ENCODE measurements at places on chromosomes 5 and 9. TPM values are rescaled to one million over a fixed set of nuclear protein-coding genes. Genes with fewer than 3 reads are reported as not detected.

DNA sequence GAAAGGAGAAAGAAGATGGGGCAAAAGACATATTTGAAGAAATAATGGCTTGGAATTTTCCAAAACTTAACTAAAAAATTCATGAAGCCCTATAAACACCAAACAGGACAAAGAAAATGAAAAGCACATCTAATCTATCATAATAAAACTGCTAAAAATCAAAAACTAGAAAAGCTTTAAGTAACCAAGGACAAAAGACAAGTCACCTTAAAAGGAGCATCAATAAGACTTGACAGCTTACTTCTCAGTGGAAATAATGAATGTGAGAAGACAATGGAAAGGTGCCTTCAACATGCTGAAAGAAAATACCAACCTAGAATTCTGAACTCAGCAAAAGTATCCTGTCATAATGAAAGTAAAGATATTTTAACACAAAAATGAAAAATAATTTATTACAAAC lies 27.0 kb downstream of the GTF3C4 start:
- H3K27me3 ChIP-seq = no peaks in the 10 kb centered on the region
- H3K4me1 ChIP-seq = no peaks in the 10 kb centered on the region
- peaks cover 6% of the 10 kb centered on the region for H3K36me3 ChIP-seq
- peak; percentile 13 for DNase-seq
- no peak overlapping the region for H3K27ac ChIP-seq

DNA sequence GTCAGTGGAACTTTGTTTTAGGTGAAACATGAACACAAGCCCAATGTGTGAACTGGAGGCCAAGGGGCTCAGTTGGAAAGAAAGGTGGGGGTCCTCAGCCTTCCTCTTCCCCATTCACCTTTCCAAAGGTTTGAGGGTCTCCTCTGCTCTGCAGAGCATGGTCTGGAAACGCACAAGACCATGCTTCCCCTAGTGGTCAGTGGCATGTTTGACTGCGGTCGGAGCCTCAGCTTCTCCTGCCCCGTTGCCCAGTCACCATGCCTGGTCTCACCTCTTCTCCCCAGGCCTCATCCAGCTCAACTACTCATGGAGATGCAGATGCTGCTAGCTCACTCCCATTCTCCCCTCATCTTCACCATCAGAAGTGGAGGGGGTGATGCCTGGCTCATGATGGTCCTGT lies 340.3 kb downstream of the GADD45G start:
- no peaks in the 10 kb centered on the region for H3K36me3 ChIP-seq
- no peak for DNase-seq
- H3K4me1 ChIP-seq = no peaks in the 10 kb centered on the region
- no peak overlapping the region for H3K4me3 ChIP-seq
- H3K27ac ChIP-seq = no peak overlapping the region

DNA sequence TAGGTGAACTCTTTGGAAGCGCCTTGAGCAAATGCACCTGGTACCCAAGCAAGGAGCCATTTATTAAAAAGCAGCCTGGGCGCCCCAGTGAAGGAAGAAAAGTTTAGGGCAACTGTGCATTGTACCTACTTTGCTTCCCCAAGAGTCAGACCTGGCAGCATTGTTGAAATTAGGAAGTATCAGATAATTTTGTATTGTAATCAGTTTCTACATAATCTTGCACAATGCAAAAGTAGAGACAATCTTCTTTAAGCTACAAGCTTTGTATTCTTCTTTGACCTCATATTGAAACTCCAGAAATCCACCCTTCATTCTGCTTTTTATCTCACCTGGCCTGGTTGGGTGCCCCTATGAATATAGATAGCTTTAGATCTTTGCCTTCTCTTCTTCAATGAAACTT lies 490.8 kb downstream of the RASEF start:
- no peaks in the 10 kb centered on the region for H3K4me1 ChIP-seq
- H3K27me3 ChIP-seq = no peaks in the 10 kb centered on the region
- no peak overlapping the region for H3K4me3 ChIP-seq

DNA sequence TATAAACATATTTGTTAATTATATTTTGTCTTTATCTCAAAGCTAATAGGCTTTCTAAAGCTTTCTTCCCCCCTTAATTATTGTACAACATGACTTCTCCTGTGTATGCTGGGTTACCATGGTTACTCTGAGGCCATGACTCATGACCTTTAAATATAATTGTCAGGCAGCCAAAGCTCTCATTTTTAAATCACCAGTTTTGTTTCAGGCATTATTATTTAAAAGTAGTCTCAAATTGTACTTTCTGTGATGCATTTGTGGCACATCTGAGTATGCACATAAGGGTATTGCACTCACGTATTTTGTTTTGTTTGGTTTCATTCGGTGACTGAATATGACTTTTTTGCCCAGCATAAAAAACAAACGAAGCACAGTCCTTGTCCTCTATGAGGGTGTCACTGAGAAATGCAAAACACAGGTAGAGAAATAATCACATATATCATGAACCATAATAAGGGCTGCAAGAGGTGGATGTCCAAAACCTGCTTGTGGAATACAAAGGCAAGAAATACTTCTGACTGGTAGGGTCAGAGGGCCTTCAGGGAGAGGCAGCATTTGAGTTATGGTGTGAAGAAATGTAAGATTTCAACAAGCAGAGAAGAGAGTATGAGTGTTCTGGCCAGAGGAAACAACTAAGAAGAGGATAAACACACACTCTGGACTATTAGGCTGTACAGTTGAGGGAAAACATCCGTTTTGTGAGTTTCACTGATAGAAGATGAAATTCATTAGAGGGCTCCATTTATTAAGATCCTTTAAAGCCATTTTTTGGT lies 2.1 kb downstream of the CCDC192 start:
- H3K4me1 ChIP-seq = peaks cover 8% of the 10 kb centered on the region
- DNase-seq = peak; percentile 10
- H3K36me3 ChIP-seq = no peaks in the 10 kb centered on the region
- no peaks in the 10 kb centered on the region for H3K27me3 ChIP-seq

DNA sequence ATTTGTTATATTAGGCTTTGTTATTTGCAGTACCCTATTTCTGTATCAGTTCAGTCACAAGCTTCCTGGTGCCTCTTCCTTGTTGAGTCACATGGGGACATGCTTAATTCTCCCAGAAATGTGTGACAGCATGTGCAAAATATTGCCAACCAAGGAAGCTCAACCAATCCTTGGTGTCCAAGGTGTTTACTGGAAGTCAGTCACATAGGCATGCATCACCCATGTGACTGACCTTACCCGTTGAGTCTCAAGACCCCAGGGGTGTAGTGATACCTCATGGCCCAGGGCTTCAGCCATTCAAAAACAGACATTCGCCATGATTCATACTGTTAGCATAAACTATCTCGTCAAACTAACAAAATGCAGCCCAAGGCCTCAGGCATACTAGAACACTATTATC lies 9.3 kb upstream of the ANKDD1B start:
- H3K4me1 ChIP-seq = no peaks in the 10 kb centered on the region
- H3K27ac ChIP-seq = no peak overlapping the region
- no peaks in the 10 kb centered on the region for H3K27me3 ChIP-seq
- no peak for DNase-seq
- no peaks in the 10 kb centered on the region for H3K36me3 ChIP-seq

GABRP gene
- not detected for total RNA-seq

SAXO1 gene
- total RNA-seq = not detected

GRCh38 chr5:36880761-36881160 lies 4.2 kb downstream of the NIPBL start:
- no peak overlapping the region for H3K4me3 ChIP-seq
- H3K27ac ChIP-seq = no peak overlapping the region
- no peaks in the 10 kb centered on the region for H3K36me3 ChIP-seq
- no peak for DNase-seq
- H3K4me1 ChIP-seq = peaks cover 11% of the 10 kb centered on the region
- H3K27me3 ChIP-seq = no peaks in the 10 kb centered on the region

- no peaks in the 10 kb centered on the region for H3K36me3 ChIP-seq
- DNase-seq = no peak
- H3K4me3 ChIP-seq = no peak overlapping the region
- no peaks in the 10 kb centered on the region for H3K4me1 ChIP-seq
Observed at GRCh38 chr5:81125959-81126358, 107.2 kb upstream of the CKMT2 start.

GRCh38 chr5:92998456-92998855 lies 582.6 kb downstream of the NR2F1-AS1 start:
- no peaks in the 10 kb centered on the region for H3K4me1 ChIP-seq
- no peak overlapping the region for H3K4me3 ChIP-seq
- H3K27me3 ChIP-seq = no peaks in the 10 kb centered on the region
- H3K27ac ChIP-seq = no peak overlapping the region
- DNase-seq = no peak
- no peaks in the 10 kb centered on the region for H3K36me3 ChIP-seq

DNA sequence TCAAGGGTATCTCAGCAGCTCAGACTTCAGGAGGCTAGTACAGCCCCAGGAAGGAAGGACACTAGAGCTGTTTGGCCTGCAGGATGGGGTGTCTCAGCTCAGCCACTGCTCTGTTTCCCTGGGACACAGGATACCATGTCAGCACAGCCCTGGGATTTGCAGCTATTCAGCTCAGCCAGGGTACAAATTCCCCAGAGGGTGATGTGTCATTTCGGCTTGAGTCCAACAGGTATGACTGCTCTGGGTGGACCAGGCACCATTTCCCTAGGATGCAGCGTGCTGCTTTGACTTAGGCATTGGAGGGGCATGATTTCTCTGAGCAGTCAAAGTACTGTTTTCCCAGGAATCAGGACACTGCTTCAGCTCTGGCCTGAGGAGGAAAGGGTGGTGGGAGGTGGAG lies 130.1 kb downstream of the ARSB start:
- H3K27me3 ChIP-seq = no peaks in the 10 kb centered on the region
- no peaks in the 10 kb centered on the region for H3K4me1 ChIP-seq
- H3K27ac ChIP-seq = no peak overlapping the region
- no peak overlapping the region for H3K4me3 ChIP-seq

GRCh38 chr5:77129391-77129990 lies 42.4 kb upstream of the ZBED3 start:
- no peak overlapping the region for H3K4me3 ChIP-seq
- peak; percentile 16 for DNase-seq
- no peaks in the 10 kb centered on the region for H3K36me3 ChIP-seq
- H3K4me1 ChIP-seq = peaks cover 13% of the 10 kb centered on the region
- no peaks in the 10 kb centered on the region for H3K27me3 ChIP-seq
- no peak overlapping the region for H3K27ac ChIP-seq

DNA sequence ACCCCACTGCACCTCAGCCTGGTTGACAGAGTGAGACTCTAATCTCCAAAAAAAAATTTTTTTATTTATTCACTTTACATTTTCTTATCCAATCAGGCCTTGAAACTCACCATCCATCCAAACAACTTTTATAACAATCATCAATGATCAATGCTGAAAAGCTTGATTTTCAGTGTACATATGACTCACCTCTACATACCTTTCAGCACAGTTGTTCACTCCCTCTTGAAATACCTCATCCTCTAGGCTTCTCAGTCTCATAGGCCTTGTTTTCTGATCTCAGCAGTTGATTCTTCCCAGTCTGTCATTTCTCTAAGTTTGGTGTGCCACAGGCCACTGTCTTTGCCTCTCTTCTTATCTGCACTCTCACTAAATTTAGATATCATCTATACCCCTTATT lies 36.2 kb downstream of the GRIN3A start:
- H3K27ac ChIP-seq = no peak overlapping the region
- peaks cover 20% of the 10 kb centered on the region for H3K27me3 ChIP-seq
- no peak overlapping the region for H3K4me3 ChIP-seq

DNA sequence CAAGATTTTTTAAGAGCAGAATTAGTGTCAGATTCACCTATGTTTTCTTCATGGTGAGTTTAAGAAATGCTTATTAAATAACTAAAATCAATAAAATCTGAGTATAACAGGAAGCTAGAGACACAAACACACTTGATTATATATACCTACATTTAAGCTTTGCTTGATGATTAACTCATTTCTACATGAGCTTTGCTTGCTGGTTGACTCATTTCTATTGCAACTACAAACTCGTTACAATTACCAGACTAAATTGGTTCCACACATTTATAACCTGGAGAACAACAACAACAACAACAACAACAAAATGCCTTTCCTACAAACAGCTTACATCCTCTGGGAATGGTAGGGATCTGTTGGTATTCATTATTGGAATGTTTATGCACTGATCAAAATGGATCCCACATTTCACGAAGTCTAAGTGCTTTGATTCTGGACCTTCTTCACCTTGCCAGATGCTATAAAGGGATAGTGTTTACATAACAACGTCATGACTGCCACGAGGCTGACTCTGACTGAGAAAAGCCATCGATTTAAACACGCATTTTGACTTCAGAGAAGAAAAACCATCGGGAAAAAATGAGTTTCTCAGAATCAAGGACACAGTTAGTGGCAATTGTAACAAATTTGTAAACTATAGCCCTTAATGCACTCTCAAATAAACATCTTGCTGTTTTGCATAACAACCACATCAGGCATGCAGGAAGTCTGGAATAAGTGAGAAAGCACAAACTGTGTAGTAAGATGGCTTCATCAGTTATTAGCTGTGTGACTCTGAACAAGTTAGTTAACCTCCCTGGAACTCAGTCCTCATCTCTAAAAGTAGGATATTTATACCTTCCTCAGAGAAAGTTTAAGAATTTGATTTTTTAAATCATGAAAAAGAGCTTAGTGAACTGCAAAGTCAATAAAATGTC lies 49.8 kb downstream of the RASEF start:
- no peak for DNase-seq
- H3K36me3 ChIP-seq = no peaks in the 10 kb centered on the region
- no peak overlapping the region for H3K4me3 ChIP-seq
- H3K4me1 ChIP-seq = no peaks in the 10 kb centered on the region
- H3K27ac ChIP-seq = no peak overlapping the region

- no peak overlapping the region for H3K27ac ChIP-seq
- no peaks in the 10 kb centered on the region for H3K4me1 ChIP-seq
- no peak overlapping the region for H3K4me3 ChIP-seq
- H3K27me3 ChIP-seq = no peaks in the 10 kb centered on the region
Observed at GRCh38 chr5:151110992-151111391, 30.2 kb upstream of the TNIP1 start.

- no peaks in the 10 kb centered on the region for H3K4me1 ChIP-seq
- H3K36me3 ChIP-seq = no peaks in the 10 kb centered on the region
- no peaks in the 10 kb centered on the region for H3K27me3 ChIP-seq
- no peak overlapping the region for H3K4me3 ChIP-seq
Observed at GRCh38 chr5:91938441-91938840, 555.3 kb upstream of the ARRDC3 start.

DNA sequence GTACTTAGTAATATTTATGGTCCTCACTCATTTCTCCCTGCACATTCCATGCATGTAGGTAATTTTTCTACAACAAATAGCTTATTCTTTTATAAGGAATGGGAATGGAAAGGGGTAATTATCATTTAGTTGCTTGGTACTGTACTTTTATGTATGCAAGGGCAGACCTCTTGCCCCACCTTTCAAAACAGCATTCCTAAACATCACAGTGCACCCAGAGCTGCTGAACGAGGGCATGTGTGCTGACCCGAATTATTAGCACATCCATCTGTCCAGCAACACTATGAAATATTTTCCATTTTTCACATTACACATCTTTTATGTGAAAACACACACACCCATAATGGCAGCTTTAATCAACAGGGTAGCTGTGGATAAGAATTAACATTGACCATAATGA lies 228.6 kb upstream of the ARRDC3 start:
- no peaks in the 10 kb centered on the region for H3K4me1 ChIP-seq
- H3K27me3 ChIP-seq = no peaks in the 10 kb centered on the region
- DNase-seq = no peak
- H3K4me3 ChIP-seq = no peak overlapping the region
- H3K36me3 ChIP-seq = no peaks in the 10 kb centered on the region
- no peak overlapping the region for H3K27ac ChIP-seq

MYORG gene
- total RNA-seq = 8.5 TPM

NOXA1 gene
- total RNA-seq = 13.2 TPM

- no peak for DNase-seq
- H3K27ac ChIP-seq = no peak overlapping the region
- no peaks in the 10 kb centered on the region for H3K27me3 ChIP-seq
- no peaks in the 10 kb centered on the region for H3K36me3 ChIP-seq
Observed at GRCh38 chr9:108108280-108108851, 618.8 kb upstream of the KLF4 start.

- H3K4me3 ChIP-seq = no peak overlapping the region
- no peak overlapping the region for H3K27ac ChIP-seq
- H3K4me1 ChIP-seq = peaks cover 10% of the 10 kb centered on the region
- no peaks in the 10 kb centered on the region for H3K36me3 ChIP-seq
Observed at GRCh38 chr9:70492319-70492777, 77.9 kb upstream of the KLF9 start.

CKMT2 gene
- not detected for total RNA-seq

All from HCT116 (cell line).